Brain pericyte (primary cell): ENCODE measurements at places on chromosomes 7 and 10.

- DNase-seq = no peak
Observed at GRCh38 chr7:138350701-138351357, 109.2 kb upstream of the TRIM24 start.

DNA sequence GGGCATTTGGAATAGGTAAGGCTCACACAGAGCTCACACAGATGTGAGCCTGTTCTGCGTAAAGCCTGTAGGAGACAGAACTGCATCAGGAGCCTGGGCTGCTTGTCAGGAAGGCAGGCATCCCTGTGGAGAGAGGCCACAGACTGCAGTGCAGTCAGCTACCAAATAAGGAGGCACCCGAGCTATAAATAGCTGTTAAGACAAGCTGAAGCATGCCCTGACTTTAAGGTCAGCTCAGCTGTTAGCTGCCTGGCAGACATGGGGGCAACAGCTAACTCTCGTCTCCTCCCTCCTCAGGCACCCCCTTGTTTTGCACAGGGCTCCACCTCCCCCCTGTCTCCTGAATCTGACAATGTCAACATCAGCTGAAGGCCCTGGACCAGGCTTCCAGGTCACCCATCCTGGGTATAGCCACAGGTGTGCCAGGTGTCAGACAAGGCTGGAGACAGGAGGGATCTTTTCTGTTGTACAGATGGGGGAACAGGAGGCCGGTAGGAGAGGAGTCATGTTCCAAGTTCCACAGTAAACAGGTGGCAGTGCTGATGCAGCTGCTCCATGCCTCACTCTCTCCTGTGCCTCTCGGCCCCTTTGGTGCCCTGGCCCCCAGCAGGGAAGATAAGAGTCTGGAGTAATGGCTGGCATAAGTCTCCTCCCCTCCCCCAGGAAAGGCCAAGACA lies 27.6 kb upstream of the MKRN1 start:
- peak; percentile 71 for DNase-seq

DNA sequence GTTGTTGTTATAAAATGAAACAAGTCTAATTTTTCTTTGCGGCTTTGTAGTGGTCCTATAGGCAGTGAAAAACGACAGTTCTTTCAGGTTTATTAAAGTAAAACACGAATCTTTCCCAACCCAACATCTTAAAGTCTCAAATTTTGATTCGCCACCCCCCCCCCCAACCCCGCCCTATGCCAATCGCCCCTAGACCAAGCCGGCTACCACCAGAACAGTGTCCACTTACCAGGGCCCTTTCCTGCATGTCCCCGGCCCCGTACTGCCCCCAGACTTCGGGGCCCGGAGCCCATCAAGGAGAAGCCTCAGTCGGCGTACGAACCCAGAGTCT lies 335 bp upstream of the CHCHD1 start:
- DNase-seq = no peak

- no peak for DNase-seq
Observed at GRCh38 chr10:112332509-112333228, 41.2 kb upstream of the ACSL5 start.

DNA sequence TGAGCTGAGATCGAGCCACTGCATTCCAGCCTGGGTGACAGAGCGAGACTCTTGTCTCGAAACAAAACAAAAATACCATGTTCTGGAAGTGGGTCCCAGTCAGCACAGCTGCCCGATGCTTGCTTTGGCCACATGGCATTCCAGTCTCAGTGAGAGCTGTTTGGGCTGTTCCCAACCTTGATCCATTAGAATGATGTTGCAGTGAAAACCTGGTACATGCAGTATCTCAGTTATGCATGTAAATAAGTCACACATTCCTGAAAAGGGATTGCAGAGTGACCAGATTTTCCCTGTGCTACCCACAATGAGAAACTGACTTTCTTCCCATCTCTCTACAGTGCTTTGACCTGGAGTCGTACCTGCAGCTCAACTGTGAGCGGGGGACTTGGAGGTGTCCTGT lies 15.4 kb downstream of the ZMIZ2 start:
- no peak for DNase-seq

DNA sequence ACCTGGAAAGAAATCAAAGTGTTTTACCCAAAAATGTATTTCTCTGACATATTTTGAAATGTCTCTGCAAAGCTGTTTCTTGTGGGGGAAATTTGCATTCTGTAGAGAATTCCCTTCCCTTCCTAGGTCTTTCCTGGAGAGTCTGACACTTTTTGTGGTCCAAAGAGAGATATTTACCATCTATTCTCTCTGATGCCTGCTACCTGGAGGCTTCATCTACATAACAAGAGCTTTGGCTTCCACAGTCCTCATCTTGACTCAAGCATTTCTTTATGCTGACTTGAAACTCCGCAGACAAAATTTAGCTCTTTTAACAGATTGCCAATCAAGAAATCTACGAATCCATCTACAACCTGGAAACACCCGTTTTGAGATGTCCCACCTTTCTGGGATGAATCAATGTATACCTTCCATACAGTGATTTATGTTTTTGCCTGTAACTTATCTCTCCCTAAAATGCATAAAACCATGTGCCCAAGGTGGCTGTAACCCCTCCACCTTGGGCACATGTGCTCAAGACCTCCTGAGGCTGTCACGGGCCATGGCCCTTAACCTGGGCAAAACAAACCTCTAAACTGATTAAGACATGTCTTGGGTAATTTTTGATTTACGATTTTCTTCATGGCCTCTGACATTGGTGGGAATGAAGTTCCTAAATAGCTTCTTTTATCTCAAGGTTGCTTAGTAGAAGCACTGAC lies 334.7 kb downstream of the GALNT17 start:
- DNase-seq = no peak

DNA sequence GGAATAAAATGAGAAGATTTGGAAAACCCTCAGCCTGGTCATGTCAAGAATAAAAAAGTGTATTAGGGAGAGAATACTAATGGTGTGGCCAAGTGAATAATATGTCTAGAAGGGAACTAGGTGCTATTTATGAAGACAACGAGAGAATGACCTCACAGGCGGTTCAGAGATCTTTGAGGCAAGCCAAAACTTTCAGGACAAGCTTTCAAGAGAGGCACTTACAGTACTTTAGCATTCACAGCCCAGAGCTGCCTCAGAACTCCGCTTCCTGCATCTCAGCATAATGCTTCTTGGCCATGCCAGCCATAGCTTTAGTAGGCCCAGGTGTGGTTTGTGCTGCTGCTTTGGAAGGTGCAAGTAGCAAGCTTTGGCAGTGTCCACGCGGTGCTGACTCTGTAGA lies 37.2 kb upstream of the CCDC7 start:
- no peak for DNase-seq

- no peak for DNase-seq
Observed at GRCh38 chr10:50322077-50322476, 70.8 kb upstream of the ASAH2 start.

DNA sequence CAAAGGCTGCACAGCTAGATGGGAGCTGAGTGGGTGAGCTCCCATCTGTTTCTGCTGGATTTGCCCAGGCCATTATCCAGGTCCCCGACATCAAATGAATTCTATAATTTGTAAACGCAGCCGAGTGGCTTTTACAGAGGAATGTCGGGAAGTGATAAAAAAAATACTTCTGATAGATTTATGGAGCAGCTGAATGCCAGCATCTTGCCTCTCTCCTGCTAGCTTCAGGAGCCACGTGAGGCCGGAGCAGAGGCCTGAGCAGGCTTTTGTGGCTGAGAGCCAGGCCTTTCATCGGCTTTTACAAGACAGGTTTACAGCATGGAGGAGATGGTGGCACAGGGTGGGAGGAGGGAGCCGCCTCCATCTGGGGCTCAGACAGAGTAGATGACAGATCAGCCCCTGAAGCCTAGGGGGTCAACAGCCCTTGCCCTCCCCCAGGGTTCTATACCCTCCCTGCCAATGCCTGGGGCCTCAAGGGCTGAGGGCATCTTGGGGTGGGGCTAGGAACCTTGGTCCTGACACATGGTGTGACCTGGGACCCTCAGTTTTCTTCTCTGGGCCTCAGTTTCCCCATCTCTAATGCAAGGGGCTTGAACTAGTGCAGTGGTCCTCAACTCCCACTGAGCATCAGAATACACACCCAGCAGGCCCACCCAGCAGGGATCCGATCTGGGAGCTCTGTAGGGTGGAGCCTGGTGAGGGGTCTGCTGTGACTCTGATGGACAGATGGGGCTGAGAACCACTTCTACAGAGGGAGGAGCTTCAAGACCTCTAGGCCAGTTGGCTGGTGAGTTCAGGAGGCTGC lies 44.2 kb upstream of the PCBD1 start:
- DNase-seq = no peak

DNA sequence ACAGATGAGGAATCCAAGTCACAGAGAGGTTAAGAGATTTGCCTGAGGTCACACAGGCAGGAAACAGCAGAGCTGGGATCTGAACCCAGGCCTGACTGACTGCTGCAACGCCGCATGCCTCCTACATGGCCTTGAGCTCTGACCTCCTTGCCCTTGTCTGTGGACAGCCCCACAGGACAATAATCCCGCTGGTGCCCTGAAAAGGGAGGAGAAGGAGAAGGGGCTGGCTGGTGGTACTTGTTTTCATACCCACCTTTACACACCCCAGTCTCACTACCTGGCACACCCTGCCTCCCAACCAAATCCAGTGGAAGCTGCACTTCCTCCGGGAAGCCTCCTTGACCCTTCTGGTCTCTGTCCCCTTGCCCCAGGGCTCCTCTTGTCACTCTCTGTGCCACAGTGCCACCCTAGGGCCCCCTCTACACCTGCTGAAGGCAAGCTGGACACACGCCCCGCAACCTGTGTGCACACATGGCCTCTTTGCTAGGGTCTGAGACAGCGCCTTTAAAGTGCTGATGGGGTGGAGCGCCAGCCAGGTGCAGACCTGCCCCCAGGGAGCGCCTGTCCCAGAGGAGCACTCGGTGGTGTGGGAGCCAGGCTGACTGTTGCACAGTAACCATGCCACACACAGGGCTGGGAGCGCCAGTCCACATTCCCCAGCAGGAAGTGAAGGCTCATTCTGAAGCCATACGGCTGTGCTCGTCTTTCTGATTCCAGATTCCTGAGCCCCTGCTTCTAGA lies 38.6 kb downstream of the ZCCHC24 start:
- DNase-seq = no peak

- DNase-seq = no peak
Observed at GRCh38 chr10:68665841-68666240, 55.2 kb upstream of the CCAR1 start.

DNA sequence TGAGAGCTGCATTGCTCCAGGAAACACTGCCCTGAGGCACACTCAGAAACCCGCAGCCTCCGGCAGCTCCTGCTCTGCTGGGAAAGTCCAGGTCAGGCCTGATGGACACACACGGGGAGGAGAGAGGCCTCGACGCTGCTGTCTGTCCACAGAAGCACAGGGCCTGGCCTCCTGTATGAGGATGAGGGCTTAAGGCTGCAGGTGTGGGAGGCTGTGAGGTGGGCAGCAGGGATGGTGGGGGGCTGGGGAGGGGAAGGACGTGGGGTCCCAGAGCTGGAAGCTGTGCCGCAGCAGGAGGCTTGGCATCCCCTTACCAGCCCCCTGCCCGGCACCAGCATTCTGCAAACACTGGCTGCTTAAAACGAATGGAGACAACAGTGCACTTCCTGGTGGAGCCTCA lies 186.2 kb downstream of the DNAJB6 start:
- no peak for DNase-seq

- no peak for DNase-seq
Observed at GRCh38 chr10:91629715-91630549, 2.9 kb downstream of the PPP1R3C start.

GRCh38 chr7:136555933-136556332 lies 312.5 kb upstream of the CHRM2 start:
- DNase-seq = no peak
